EL (cell line): ENCODE measurements at places on chromosomes 7 and 10.

GRCh38 chr10:121594623-121595350 is 3.5 kb downstream of the FGFR2 start:
- DNase-seq: no peak

DNA sequence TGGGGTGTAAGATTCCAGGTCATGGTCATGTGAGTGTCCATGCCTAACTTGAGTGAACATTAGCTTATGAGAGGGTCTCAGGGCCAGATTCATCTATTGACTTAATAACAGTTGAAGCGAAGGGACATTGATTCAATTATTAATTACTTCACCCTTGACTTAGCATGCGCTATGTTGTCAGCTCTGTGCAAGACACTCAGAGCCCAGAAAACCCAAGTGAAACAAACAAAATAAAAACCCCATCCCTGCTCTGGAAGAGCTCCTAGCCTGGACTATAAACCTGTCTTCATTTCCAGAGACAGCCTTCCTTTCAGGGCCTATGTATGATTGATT is 66.0 kb upstream of the TNS3 start:
- no peak for DNase-seq

DNA sequence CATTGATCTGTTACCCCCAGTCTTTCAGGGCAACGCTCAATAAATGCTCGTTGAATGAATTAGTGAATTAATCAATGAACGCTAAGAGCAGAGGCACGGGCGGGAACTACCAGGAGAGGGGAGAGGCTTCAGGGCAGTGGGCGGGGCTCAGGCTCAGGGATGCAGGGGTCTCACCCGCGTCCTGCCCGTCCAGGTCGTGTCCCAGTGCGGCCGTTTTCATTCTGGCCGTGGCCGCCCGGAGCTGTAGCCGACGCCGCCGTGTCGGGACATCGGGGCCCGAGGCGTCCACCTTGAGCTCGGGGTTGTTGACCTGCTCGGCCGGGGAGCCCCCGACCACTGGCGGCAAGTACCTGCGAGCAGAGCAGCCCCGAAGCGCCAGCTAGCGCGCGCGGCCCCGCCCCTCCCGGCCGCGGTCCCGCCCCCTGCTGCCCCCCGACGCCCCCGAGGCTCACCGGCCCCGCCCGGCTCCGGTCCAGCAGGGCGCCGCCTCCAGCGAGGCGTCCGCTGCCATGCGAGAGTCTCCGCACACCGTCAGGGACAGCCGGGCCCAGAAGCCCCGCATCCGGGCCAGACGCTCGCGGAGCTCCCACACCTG is 2.8 kb upstream of the GAL3ST4 start:
- no peak for DNase-seq

- DNase-seq: no peak
These were observed 36.9 kb downstream of the PARD3 start for GRCh38 chr10:34778237-34778636.

GRCh38 chr7:55651057-55651456 is 78.8 kb upstream of the VOPP1 start:
- no peak for DNase-seq

- DNase-seq: no peak
These were observed 2.3 kb upstream of the FZD9 start for GRCh38 chr7:73431041-73431835.

DNA sequence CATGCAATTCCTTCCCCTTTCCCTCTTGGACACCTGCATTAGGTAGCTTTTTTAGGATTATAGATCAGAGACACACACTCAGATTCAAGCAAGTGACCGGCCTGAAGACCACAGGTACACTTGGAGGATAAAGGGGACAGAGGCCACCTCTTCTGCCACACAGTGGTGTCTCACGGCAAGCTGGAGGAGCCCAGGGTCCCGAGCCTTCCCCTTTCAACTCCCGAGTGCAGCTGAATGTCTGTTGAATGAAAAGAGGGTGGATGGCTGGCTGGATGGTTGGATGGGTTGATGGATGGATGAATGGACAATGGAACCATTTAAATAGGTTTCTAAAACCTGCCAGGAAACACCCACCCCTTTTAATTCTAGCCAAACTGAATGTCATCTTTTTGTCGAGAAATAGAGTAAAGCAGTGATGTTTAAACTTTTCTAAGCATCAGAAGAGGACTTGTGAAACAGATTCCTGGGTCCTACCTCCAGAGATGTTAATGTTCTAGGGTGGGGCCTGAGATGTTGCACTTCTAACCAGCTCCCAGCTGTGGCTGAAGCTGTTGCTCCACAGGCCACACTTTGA is 49.2 kb upstream of the ZMIZ1 start:
- no peak for DNase-seq

GRCh38 chr10:129126982-129127381 is 340.1 kb upstream of the MGMT start:
- no peak for DNase-seq

DNA sequence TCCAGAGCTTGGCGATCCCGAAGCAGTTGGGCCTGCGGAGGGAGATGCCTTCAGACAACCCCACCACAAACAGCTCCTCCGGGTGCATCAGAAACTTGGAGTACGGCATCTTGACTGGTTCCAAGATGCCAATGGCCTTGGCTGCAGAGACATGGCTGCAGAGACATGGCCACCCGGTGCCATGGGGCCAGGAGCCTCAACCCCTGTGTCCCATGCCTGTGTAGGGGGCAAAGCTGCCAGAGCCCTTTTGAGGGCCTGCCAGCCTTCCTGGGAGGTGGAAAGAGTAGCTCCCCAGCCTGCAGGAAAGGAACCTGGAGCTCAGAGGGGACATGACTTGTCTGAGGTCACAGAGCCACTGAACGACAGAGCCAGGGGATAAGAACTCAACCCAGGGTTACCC is 83.5 kb downstream of the RABGEF1 start:
- no peak for DNase-seq

- DNase-seq: no peak
These were observed 5.7 kb downstream of the LDB3 start for GRCh38 chr10:86673827-86674581.

GRCh38 chr7:143454091-143454680 is 10.9 kb downstream of the TAS2R60 start:
- DNase-seq: peak; percentile 4

GRCh38 chr7:106794276-106795083 is 70.6 kb upstream of the PIK3CG start:
- no peak for DNase-seq

DNA sequence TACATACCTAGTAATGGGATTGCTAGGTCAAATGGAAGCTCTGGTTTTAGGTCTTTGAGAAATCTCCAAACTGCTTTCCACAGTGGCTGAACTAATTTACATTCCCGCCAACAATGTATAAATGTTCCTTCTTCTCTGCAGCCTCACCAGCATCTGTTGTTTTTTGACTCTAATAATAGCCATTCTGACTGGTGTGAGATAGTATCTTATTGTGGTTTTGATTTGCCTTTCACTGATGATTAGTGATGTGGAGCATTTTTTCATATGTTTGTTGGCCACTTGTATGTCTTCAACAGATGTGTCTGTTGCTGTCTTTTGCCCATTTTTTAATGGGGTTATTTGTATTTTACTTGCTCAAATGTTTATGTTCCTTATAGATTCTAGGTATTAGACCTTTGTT is 675.5 kb downstream of the SUGCT start:
- DNase-seq: peak; percentile 51

- DNase-seq: no peak
These were observed 71.4 kb downstream of the TCF7L2 start for GRCh38 chr10:113021268-113022040.

GRCh38 chr7:128755075-128755818 is 16.1 kb downstream of the CALU start:
- DNase-seq: no peak

DNA sequence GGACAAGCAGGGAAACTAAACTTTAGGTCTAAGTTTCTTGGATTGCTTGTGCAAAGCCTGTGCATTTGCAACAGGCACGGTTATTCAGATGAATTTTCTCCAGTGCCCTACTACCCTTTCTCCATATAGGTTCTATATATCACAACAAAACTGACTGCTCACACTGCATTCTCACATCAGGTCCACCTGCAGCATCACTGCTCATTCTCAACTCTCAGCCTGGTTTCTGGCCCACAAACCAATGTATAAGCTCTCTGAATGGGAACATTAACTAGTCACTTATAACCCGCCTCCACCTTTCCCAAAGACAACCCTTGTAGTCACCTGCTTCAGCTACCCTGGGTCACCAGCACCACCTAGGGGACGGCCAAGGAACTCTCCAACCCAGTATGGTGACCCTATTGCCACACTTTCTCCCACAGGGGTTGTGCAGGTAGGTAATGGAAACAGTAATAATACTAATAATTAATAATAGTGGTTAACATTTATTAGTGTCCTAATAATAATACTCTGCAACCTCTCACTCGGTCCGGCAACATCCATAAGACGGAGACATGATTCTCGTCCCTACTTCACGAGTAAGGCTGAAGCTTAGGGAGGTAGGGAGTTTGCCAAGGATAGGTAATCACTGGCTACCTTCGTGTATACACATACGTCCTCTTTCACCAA is 97.3 kb downstream of the CLEC2L start:
- DNase-seq: peak; percentile 8

DNA sequence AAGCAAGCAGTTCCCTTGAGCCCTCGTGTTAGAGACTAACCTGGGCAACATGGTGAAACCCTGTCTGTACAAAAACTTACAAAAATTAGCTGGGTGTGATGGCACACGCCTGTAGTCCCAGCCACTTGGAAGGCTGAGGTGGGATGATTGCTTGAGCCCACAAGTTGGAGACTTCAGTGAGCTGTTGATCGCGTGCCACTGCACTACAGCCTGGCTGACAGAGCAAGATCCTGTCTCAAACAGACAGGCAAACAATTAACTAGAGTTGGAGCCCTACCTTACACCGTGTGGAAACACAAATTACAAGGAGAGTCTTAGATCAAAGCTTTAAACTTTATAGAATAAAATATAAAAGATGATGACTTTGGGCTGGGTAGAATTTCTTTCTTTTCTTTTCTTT is 219.5 kb downstream of the CUX1 start:
- DNase-seq: no peak

- peak; percentile 100 for DNase-seq
These were observed 100.2 kb downstream of the ATXN7L1 start for GRCh38 chr7:105776068-105776790.

DNA sequence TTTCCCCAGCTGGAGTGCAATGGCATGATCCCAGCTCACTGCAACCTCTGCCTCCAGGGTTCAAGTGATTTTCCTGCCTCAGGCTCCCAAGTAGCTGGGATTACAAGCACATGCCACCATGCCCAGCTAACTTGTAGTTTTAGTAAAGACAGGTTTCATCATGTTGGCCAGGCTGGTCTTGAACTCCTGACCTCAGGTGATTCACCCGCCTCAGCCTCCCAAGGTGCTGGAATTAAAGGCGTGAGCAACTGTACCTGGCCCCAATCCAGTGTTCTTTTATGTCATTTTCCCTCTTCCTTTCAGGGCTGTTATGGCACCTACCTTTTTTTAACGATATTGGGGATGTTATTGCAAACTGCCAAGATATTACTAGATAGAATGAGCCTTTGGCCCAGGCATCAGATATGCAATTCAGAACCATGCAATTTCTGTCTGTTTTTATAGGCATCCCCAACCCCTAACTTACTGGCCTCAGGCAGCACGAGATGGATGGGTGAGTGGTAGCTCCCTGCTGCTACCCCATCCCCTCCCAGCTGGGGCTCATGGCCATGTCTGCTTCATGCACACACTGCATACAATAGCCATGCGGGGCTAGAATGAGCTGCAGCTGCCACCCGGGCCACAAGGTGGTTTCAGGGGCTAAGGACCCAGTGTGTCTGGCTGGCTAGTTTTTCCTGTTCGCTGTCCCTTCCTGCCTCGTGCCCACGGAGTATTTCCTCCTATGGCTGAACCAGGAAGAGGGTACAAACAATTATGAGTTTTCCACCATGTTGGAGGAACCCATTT is 1080.1 kb upstream of the SORCS1 start:
- no peak for DNase-seq

DNA sequence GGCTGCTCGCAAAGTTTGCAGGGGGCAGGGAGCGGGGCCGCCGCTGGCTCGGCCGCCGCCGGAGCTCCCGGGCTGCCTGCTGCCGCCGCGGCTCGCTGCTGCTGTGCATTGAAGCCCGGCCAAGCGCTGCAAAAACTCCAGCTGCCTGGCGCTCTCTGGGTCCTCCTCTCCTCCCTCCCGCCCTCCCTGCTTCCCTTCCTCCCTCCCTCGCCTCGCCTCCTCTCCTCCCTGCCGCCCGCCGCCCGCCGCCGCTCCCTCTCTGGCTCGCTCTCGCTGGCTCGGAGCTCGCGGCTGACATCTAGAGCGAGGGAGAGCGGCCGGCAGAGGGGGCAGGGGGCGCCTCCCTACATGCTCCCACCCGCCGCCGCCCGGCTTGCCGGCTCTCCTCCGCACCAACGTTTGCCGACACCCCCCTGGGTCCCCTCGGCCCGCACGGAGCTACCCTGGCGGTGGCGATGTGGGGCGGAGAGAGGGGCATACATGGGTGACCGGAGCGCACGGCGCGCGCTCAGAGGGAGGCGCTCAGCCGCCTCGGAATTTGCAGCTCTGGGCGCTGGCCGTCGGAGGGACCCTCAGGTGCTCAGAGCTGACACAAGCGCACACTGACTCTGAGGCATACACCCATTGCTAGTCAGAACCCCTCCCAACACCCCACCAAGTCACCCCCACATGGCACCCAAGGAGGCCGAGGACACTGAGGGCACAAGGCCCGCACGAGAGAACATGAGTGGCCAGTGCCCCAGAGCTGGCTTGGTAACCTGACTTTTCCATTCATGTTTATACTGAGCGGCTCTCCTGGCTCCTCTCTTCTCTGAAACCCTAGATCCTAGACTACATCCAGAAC is 1.2 kb upstream of the PLXNA4 start:
- peak; percentile 48 for DNase-seq

DNA sequence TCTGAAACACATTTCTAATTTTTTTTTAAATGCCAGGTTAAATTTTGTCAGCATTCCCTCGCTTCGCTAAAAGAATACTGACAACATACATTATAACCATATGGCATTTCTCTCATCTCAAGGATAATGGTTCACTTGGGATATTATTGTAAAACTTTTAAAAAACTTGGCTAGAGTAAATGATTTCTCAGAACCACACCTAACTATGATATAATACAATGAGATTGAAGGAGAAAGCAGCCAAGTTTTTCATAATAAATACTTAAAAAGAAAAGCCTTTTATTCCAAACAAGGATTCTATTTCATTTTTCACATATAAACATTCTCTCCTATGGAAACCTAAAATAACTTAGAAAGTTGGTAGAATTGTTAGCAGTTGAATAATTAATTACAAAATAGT is 413.9 kb downstream of the HGF start:
- DNase-seq: no peak

GRCh38 chr7:123945938-123946337 is 20.9 kb downstream of the SPAM1 start:
- DNase-seq: no peak

DNA sequence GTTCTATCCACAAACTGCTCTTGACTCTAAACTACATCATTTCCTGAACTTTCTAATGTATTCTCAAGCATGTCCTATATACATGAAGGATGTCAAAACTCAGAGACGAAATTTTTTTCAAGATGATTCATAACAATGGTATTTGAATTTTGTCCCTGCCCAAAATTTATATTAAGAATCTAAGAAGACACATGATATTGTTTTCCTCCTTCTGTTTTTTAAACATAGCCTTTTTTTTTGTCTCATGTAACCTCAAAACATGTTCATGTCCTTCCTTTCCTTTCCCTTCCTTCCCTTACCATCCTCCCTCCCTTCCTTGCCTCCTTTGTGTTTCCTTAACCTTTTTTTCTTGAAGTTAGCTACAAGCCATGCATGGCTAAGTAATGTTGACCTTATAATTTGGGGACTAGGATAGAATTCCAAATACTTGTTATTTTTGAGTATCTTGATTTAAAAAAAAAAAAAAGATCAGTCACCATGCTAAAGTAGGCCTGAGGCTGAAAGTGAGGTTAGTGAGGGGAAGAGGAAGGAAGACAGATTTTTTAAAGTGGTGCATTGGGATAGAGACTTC is 163.0 kb downstream of the SUGCT start:
- DNase-seq: peak; percentile 62

GRCh38 chr10:78337646-78338391 is 304.2 kb downstream of the RPS24 start:
- peak; percentile 18 for DNase-seq
